ENCODE measurements at places on chromosomes 7 and 10.

GRCh38 chr10:4067531-4067930, 282.5 kb upstream of the KLF6 start:
- DNase-seq: no peak

DNA sequence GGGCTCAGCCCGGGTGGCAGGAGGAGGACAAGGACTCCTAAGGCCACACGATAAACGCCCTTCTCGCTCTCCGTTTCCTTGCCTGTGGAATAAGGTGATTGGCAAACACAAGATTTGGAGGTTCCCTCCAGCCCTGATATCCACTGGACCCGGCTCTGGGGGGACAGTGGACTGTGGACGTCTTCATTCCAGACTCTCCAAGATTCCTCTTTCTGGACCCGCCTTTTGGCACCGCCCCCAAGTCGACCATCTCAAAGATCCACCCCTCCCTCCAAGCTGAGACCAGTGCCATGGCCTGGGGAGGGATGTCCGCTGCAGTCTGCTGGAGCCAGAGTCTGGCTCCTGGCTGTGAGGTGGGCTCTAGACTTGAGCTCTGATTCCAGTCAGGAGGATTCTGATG, 23.6 kb downstream of the ZNF783 start:
- DNase-seq: no peak

- no peak for DNase-seq
These were observed 597.2 kb upstream of the ADARB2 start for GRCh38 chr10:2334575-2334974.

DNA sequence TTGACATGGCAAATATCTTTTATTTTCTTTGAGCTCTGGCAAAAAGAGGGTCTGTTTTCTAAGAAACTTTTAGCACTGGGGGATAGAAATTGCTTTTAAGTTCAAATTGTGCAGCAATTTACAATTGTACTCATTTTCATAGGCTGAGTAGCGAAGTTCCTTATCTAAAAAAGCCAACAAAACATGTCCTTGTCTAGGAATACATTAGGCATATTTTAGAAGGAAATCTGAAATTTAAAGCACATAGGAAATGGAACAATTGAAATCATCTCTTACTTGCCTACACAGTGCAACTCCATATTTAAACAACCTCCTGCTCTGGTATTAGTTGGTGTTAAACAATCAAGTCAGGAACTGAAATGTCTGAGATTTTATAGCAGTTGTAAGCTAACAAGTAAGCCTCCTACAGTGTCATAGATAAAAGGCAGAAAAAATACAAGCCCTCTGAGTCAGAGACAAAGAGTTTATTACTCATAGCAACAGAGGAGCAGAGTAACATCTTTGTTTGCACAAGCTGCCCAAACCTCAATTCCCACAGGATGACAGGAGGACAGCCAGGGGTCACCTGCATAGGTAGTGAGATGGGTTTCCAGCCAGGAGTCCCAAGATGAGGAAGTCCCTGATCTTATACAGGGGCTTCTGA, 280.2 kb upstream of the HGF start:
- no peak for DNase-seq

DNA sequence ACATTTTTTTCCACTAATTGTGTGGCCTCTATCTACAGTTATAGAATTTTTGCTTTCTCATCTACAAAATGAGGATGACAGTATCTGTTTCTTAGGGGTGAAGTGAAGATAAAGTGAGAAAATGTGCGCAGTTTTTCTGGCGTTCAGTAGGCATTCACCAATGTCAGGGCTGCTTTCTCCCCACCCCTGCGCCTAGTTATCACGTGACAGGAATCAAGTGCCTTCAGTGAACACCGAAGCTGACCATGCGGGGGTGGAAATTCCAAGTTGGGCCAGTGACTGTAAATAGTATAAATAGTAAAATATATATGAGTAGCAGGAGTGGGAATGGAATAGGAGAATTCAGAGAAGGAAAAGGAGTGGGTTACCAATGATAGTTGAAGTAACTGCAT, 77.4 kb downstream of the TAF3 start:
- no peak for DNase-seq

- DNase-seq: no peak
These were observed 286.4 kb upstream of the SP4 start for GRCh38 chr7:21141476-21141875.

DNA sequence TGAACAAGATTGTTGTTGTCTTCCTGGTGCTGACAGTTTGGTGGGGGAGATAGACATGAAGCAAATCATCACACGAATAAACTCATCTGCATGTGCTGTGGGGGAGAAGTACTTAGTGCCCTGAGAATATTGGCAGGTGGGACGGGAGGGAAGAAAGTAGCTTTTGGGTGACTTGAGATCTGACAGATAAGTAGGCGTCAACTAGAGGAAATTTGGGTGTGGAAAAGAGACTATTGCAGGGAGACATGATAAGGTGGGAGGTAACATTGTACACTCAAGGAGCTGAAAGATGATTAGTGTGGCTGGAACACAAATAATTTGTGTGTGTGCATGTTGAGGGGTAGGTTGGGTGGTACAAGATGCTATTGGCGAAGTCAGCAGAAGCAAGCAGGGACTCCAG, 30.1 kb downstream of the CNNM2 start:
- DNase-seq: no peak

DNA sequence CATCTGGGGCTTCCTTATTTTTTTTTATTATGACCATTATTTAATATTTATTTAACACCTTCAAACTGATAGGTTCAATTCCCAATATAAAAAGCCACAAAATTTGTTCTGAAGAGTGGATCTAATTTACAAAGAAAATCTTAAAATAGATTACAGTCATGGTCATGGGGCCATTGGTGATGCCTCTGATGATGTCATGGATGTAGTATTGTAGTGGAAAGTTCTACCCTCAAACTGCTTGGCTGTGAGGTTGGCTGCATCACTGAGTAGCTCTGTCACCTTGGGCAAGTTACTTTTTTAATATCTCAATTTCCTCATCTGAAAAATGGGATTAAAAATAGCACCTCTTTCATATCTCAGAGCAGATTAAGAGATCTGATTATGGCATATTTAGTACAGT, 128.5 kb downstream of the DKK1 start:
- no peak for DNase-seq

DNA sequence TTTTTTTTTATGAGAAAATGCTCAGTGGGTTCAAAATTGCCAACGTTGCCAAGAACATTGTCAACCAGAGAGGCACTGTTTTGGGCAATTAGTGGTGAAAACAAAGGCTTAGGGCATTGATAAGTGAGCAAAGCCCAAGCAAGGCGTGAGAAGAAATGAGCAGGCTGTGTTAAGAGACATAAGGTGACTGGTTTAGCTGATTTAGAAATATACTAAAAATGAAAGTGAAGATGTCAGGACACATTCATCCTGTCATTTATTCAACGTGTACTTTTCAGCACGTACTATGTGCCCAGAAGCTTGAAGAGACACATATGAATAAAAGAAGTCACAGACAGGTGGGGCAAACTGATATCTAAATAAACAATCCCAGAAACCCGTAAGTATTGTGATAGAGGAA, 31.8 kb downstream of the AOAH start:
- no peak for DNase-seq

DNA sequence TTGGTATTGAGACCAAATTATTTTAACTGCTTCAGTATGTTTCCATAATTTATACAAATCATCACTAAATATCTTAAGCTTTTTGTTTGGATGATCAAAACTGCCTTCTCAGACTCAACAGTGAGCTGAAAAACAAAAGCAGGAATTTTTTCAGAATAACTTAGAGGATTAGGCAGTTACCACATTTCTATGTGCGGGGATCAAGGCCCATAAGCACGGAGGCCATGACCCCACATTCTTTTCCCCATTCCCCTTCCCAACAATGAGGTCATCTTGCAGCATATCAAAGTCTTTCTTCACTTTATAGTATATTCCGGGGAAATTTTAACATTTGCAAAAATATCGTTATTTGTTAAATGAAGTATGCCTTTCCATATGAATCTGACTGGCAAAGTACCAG, 125.8 kb downstream of the ELMO1 start:
- DNase-seq: no peak

- DNase-seq: no peak
These were observed 63.3 kb downstream of the GSAP start for GRCh38 chr7:77352665-77353406.

- no peak for DNase-seq
These were observed 235.2 kb downstream of the CDC14C start for GRCh38 chr7:49159536-49159935.

DNA sequence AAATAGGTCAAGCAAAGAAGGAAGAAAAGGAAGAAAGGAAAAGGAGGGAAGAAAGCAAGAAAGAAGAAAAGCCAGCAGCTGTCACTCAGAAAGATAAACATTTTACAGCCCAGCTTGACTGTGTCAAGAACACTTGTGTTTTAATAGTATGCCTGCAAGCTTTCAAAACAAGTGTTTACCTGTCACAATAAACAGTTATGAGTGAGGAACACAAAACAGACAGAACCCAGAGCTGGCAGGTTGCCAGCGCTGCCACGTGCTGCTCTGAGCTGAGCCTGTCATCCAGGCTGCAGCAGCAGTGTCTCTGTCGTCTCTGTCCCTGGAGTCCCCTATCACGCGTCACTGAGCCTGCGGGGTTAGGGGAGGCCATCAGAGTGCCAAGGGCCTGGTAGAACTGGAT, 827.6 kb upstream of the AUTS2 start:
- DNase-seq: no peak

- DNase-seq: no peak
These were observed 82.7 kb upstream of the PFKP start for GRCh38 chr10:2984682-2985081.

DNA sequence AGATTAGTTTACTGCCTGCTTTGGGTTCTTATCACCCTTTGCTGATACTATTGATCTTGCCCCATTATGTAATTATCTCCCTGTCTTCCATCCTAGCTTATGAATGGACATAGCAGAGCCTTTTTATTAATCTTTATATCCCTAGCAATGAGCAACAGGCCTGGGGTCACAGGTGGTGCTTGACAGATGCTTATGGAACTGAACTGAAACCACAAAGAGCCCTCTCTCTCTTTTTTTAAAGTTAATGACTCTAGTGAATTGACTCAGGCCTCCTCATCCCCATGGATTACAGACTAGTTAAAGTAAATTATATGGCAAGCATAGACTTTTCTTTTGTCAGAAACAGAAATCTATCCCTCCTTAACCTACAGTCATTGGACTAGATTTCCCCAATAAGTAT, 265.2 kb downstream of the PHTF2 start:
- no peak for DNase-seq

DNA sequence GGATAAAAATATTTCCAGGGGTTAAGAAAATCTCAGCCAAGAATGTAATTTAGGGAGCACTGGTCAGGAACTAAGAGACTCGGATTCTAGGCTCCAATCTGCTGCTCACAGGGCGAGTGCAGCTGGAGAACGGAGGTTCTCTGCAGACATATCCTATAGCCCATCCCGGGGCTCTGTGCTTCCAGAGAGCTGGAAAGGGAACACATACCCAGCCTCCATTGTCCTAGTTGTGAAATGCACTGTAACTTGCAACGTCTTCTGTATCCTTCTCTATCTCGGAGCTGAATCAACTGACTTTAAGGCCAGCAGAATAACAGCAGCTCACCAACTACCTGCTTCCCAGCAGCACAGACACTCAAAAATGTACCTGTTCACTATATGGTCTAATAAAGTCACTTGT, 351.1 kb upstream of the MYO3A start:
- no peak for DNase-seq

GRCh38 chr7:121276313-121276712, 52.5 kb upstream of the WNT16 start:
- no peak for DNase-seq

- no peak for DNase-seq
These were observed 410.4 kb downstream of the INHBA start for GRCh38 chr7:41292487-41292886.

DNA sequence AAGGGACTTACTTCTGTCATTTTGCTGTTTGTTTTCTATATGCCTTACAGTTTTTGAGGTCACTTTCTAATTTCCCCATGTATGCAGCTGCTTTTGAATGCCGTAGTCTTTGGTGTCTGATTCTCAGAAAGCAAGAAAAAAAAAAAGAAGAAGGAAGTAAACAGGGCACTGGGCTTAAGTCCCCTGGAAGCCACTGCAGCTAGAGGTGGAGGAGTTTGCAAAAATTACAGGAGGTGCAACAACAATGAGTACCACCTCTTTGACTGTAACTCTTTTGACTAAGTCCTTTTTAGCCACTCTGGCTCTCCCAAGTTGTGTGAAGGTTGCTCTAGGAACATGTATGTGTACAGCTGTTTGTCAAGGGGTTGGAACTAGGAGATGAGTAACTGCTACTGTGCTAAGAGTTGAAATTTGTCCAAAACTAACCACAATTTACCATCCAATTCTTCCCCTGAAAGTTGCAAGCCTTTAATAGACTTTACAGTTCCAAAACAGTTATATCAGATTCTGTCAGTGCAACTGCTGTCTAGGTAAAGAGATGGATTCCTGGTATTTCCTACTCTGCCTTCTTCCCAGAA, 588.0 kb upstream of the LRRN3 start:
- DNase-seq: no peak

DNA sequence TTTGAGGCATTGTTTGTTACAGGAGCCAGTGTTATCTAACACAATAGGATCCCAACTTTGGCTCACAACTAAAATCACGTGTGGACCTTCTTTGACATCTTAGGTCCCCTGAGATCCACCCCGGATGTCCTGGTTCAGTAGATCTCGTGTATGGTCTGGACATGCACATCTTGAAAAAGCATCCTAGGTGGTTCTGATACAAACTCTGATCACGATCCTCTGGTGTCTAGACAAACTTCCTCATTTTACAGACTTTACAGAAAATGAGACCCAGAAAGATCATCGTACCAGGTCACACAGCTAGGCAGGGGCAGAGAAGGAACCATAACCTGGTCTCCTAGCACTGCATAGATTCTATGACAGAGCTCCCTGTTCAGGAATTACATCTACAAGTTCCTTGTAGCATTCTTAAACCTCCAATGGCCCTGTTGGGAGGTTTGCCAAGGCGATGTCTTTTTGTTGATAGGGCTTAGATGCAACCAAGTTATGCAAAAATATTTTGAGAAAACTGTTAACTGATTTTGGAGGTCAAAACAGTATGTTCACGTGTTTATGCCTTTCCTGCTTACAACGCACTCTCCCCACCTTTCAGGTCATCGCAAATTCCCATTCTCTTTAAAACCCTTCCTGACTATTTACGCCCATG, 30.8 kb upstream of the CHST15 start:
- no peak for DNase-seq

- DNase-seq: no peak
These were observed 25.5 kb upstream of the HPS1 start for GRCh38 chr10:98472196-98472595.

DNA sequence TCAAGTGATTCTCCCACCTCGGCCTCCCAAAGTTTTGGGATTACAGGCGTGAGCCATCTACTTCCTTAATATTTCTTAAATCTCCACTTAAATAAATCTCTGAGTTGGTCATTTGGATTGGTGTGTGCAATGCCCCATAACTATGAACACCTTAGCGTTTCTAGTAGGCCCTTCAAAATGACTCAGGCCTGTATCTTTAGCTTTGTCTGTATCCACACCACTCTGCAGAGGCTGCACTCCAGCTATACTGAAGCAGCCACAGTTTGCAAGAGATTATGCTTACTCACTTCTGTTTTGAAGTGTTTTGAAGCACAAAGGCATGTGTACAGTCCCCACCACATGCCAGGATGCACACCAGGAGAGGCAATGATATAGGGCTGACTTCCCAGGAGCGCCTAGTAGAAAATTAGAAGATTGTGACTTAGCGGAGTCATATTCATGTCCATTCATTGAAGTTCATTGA, 2.4 kb upstream of the ST7 start:
- DNase-seq: no peak

Measured in stimulated activated CD4-positive, alpha-beta T cell treated with anti-CD3 and anti-CD28 coated beads, TNF-alpha, amount 100 ng/mL, for 1 hour (primary cell).